ENCODE measurements at places on chromosomes 13 and 19.

DNA sequence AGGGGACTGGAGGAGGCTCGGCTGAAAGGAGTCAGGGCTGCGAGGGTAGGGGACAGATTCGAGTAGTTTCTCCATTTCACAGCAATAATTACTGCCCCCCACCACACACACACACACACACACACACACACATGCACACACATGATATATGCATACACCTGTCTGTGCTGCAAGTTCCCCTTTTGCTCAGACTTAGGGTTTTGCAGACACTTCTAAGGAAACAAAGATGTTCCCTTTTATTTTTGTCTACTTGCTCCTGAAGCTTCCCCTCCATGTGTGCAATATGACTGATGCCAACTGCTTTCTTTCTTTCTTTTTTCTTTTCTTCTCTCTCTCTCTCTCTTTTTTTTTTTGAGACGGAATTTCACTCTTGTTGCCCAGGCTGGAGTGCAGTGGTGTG, 13.4 kb downstream of the MBD3L2B start:
- DNase-seq: no peak

DNA sequence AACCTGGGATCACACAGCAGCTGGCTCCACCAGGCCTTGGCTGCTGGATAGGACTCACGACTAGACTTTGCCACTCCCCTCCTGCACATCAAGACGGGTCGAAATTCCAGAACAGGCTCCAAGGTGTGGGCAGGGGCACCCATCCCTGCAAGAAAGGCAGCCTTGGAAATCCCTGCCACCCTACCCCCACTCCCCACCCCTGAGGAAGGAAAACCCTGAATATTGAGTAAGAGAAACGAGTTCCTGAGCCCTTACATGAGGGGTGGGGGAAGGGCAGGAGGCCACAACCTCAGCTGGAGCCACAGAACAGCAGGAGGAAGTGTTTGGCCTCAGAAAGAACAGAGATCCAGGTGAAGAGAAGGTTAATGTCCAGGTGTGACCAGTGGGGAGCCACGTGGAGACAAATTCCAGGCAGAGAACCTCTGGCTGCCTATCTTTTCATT, 20.1 kb downstream of the DEDD2 start:
- DNase-seq: no peak

- no peak for DNase-seq
Observed at GRCh38 chr13:48275507-48275906, 28.0 kb upstream of the RB1 start.

GRCh38 chr13:76929320-76929719, 19.0 kb upstream of the ACOD1 start:
- no peak for DNase-seq

DNA sequence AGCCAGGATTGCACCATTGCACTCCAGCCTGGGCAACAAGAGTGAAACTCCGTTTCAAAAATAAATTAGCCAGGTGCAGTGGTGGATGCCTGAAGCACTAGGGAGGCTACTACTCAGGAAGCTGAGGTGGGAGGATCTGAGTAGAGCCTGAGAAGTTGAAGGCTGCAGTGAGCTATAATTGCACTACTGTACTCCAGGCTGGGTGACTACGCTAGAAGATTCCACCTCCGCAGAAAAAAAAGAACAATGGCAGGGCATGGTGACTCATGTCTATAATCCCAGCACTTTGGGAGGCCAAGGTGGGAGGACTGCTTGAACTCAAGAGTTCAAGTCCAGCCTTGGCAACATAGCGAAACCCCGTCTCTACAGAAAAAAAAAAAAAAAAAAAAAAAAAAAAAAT, 20.5 kb downstream of the HAUS8 start:
- no peak for DNase-seq

DNA sequence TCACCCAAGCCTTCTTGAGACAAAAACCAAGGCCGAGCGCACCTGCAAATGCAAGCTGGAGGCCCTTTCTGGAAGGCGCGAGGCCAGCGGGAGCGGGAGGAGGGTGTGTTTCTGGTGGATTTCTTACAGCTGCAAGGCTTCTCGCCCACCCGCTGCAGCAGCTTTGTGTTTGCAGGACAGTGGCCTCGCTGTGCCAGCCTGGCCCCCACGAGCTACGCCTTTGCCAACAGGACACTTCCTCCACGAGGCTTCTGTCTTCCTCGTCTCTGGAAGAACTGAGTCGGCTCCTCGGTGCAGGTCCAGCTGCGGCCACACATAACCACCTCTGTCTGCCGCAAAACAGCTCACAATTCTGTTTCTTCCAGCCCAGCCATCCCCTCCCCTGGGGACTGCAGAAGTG, 10.1 kb downstream of the ATCAY start:
- DNase-seq: no peak

Data from A549 (cell line).